T-helper 17 cell (primary cell): ENCODE measurements at places on chromosomes 5 and 9.

GRCh38 chr5:178287791-178288105 is 55.1 kb upstream of the PHYKPL start:
- H3K27ac ChIP-seq = no peak overlapping the region
- peaks cover 51% of the 10 kb centered on the region for H3K27me3 ChIP-seq
- peaks cover 4% of the 10 kb centered on the region for H3K36me3 ChIP-seq
- DNase-seq = no peak

- DNase-seq = no peak
- no peak overlapping the region for H3K4me3 ChIP-seq
- no peaks in the 10 kb centered on the region for H3K36me3 ChIP-seq
- no peaks in the 10 kb centered on the region for H3K4me1 ChIP-seq
- H3K27me3 ChIP-seq = peaks cover 8% of the 10 kb centered on the region
Observed at GRCh38 chr5:179221196-179221876, 123.9 kb downstream of the ADAMTS2 start.

GRCh38 chr5:110855961-110856360 is 117.2 kb downstream of the SLC25A46 start:
- H3K36me3 ChIP-seq = no peaks in the 10 kb centered on the region
- no peak for DNase-seq
- no peak overlapping the region for H3K27ac ChIP-seq
- no peaks in the 10 kb centered on the region for H3K4me1 ChIP-seq
- no peaks in the 10 kb centered on the region for H3K27me3 ChIP-seq

DNA sequence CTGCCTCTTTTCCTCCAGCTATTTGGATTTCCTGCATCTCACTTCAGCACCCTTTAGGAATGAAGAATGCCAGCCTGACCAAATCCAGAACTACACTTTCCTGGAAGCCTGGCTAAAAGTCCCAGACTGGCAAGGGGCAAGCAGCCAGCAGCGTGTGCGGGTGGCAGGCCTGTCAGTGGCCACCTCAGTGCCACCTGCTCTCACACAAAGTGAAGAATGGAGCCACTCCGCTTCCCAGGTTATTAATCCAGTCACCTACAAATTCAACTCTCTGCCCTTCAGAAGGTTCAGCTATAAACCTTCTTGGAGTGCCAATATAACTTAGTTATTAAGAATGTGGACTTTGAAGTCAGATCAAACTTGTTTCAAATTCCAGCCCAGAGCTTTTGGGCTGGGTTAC is 6.7 kb upstream of the ALDOB start:
- H3K27me3 ChIP-seq = peaks cover 74% of the 10 kb centered on the region
- no peak overlapping the region for H3K4me3 ChIP-seq
- peaks cover 4% of the 10 kb centered on the region for H3K4me1 ChIP-seq
- no peak overlapping the region for H3K27ac ChIP-seq

DNA sequence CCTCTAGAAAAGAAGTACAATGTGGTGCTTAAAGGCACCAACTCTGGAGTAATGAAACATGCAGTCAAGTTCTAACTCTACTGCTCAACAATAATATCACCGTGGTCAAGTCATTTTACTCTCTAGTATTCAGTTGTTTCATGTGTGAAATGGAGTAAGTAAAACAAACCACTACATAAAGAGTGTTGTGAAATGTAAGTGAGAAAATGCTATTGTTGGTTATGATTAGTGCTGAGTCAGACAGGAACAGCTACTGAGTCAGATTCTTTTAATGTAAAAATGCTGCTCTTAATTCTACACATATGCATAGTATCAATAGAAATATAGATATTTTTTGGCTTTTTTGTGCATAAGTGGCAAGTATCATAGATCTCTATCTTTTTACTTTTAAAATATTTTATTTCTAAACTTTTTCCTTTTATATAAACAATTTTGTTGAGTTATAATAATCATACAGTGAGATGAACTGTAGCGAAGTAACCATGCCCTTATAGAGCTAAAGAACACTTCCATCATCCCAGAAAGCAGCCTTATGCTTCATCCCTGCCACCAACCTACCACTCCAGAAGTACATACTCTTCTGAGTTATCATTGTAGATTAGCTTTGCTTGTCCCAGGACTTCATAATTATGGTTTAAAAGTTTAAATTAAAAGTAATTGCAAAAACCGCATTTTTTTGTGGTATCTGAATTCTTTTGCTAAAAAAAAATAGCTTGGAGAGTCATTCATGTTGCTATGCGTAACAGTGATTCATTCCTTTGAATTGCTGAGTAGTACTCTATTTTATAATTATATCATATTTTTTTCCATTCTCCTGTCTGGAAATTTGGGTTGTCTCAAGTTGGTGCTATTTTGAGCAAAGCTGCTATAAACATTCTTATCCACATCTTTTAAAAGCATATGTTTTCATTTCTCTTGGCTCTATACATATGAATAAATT is 548.2 kb upstream of the CLINT1 start:
- no peaks in the 10 kb centered on the region for H3K36me3 ChIP-seq
- no peak for DNase-seq
- H3K27ac ChIP-seq = no peak overlapping the region
- H3K4me3 ChIP-seq = no peak overlapping the region

GRCh38 chr5:18496041-18496440 is 861.8 kb downstream of the TAF11L14 start:
- no peaks in the 10 kb centered on the region for H3K27me3 ChIP-seq
- H3K36me3 ChIP-seq = no peaks in the 10 kb centered on the region
- no peaks in the 10 kb centered on the region for H3K4me1 ChIP-seq
- H3K27ac ChIP-seq = no peak overlapping the region
- no peak overlapping the region for H3K4me3 ChIP-seq
